ENCODE measurements at places on chromosomes 1 and 21. TPM values are rescaled to one million over a fixed set of nuclear protein-coding genes. Genes with fewer than 3 reads are reported as not detected.

- DNase-seq, result no peak
These were observed 6.3 kb downstream of the RGS5 start for GRCh38 chr1:163196449-163196787.

DNA sequence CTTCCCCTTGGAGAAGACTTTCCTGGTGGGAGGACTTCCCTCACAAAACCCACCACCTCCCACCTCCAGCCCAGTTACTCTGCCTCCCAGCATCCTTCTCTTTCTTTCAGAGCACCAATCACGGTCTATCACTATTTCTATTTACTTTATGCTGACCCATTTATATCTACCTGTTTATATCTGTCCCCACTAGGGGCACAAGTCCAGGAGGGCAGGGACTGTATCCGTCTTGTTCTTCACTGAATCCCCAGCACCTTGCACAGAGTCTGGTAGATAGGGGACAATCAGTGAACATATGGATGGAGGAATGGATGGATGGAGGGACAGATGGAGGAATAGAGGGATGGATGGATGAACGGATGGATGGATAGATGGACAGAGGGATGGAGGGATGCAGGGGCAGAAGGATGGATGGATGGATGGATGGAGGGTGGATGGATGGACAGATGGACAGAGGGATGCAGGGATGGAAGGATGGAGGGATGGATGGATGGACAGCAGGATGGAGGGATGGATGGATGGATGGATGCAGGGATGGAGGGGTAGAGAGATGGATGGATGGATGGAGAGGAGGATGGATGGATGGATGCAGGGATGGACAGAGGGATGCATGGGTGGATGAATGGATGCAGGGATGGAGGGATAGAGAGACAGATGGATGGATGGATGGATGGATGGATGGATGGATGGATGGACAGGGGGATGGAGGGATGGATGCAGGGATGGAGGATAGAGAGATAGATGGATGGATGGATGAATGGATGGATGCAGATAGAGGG, 5.5 kb downstream of the C1QB start:
- no peak for DNase-seq

GRCh38 chr1:201275253-201275666, 8.0 kb upstream of the PKP1 start:
- no peak for DNase-seq

DNA sequence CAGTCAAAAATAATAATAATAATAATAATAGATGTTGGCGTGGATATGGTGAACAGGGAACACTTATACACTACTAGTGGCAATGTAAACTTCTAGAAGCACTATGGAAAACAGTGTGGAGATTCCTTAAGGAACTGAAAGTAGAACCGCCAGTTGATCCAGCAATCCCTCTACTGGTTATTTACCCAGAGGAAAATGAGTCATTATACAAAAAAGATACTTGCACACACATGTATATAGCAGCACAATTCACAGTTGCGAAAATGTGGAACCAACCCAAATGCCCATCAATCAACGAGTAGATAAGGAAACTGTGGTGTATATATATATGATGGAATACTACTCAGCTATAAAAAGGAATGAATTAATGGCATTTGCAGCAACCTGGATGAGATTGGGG, 176.0 kb downstream of the PLPP3 start:
- DNase-seq, result no peak

GRCh38 chr1:175191659-175192058, 917 bp downstream of the KIAA0040 start:
- DNase-seq, result no peak

- no peak for DNase-seq
These were observed 79.7 kb downstream of the POFUT2 start for GRCh38 chr21:45207839-45208626.

GRCh38 chr1:69750638-69751037, 182.9 kb downstream of the LRRC7 start:
- no peak for DNase-seq

DNA sequence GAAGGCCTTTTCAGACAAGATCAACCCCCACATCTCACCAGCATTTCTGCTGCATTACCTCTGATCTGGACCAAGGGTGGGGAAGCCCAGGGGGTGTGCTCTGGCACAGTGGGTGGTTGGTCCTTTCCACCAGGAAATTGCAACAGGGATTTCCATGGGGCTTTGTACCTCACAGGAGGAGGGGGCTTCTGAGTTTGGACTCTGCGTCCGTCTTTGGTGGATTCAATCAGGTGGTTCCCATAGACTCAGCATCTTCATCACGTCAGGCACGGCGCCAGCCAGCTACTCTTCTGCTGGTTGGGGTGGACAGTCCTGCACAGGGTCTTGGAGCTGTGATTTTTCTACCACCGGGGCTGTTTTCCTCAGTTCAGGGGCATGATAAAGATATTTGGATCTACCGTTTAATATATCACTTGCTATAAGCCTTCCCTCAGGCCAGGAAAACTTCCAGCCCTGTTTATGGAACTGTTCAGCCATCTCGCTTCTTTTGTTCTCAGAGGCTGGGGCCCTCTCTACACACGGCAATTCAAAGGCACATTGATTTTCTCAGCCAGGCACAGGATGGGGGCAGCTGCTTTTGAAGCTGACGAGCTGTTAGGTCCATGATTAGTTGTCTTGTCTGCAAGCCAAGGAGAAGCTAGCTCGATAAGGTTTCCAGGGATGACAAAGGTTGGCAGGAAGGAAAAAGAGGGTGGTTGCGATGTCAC, 467.3 kb downstream of the CAMTA1 start:
- no peak for DNase-seq

DNA sequence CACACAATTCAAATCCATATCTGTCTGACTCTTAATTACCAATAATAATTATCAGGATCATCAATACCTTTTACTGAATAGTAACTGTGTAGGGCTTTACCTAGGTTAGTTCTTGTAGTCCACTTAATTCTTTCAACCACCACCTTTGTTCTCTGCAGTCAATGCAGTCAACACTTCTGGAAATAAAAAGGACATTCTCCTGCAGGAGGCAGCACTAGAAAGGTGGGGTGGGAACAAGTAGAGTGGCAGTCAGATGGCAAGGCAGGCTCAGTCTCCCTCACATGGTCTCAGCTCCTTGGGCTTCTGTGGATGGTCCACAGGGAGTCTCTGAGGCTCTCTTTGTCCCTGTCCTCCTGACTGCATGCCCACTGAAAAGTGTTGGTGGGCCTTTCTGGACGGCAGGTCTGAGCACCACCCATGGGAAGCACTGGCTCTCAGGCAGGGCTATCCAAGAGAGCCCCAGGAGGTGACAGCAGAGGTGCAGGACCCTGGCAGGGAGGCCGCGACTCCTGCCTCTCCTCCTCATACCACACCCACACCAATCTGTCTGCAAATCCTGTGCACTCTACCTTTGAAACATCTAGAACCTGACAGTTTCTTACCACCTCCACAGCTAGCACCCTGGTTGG, 237.3 kb downstream of the FOXD2 start:
- DNase-seq, result no peak

DNA sequence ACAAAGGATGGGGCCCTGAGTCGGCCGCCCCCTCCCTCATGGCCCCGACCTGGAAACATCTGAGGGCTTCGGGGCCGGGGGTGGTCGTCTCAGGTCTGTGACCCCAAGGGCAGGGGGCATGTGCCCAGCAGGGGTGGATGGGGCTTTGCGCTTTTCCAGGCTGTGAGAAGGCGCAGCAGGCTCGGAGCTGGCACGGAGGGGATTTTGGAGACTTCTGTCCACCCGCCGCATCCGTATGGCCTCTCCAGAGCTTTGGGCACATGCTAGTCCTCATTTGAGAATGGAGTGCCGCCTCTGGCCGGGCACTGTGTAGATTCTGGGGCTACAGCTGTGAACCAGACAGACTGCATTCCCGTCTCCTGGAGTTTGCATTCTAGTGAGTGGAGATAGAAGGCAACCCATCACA, 66.1 kb upstream of the WNT4 start:
- no peak for DNase-seq

DNA sequence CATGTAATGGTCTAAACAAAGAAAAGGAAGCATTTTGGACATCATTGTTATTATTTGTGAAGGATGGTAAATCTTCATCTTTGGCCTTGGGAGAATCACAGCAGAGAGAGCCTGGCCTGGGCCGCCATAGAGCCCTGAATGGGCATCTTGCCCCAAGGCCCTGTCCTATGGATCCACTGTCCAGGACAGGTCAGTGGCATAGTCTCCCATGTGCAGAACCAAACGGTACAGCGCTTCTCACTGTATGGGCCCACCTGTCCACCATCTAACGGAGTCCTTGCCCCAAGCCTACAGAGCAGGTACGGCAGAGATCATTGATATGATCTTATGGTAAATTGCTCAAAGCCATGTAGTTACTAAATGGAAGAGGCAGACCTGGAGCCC, 185.7 kb downstream of the FOXD2 start:
- no peak for DNase-seq

Gene FAM110D
- 0.82 TPM for total RNA-seq

DNA sequence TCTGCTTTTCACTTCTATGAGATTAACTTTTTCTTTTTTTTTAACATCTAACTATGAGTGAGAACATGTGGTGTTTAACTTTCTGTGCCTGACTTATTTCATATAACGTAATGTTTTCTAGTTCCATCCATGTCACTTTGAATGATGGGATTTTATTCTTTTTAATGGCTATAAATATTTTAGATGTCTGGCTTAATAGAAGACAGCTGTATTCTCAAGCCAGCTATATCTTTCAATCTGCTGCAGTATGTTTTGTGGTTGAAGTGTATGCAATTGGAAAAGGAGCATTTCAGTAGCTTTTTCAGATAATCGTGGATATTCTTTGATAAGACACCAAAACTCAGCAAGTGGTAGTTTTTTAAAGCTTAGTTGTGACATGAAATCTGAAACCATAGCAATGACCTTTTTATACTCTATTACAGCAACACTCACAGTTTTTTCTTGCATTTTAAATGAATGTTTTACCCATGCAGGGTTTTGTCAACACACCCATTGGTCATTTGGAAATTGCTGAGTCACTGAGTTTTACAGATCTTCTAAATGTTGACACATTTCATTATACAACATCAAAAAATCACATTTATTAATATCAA, 5.7 kb upstream of the SVBP start:
- DNase-seq, result no peak

Gene FLG
- total RNA-seq, result under 0.01 TPM

Gene CELA3A
- total RNA-seq, result not detected

DNA sequence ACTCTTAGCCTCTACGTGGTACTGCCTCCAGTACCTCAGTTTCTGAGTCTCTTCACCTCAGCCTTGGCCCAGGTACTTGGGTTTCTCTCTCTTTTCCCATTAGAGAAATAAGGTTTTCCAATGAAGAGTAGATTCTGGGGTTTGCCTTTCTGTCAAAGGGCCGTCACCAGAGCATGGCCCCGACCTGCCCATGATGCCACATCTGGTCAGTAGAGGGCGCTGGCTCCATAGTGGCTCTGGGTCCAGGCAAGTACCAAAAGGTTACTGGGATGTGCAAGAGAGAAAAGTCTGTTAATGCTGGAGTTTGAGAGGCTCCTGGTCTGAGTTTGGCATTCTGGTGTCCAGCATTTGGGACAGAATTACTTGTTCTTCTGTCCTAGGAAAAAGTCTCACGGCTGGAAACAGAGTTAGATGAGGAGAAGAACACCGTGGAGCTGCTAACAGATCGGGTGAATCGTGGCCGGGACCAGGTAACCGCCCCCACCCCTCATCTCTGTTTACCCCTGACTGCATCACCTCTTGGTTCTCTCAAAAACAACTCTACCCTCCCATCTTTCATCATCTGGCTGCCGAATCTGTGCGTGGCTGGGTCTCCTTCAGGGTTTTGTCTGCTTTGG, 5.3 kb upstream of the TUFT1 start:
- peak; percentile 47 for DNase-seq

DNA sequence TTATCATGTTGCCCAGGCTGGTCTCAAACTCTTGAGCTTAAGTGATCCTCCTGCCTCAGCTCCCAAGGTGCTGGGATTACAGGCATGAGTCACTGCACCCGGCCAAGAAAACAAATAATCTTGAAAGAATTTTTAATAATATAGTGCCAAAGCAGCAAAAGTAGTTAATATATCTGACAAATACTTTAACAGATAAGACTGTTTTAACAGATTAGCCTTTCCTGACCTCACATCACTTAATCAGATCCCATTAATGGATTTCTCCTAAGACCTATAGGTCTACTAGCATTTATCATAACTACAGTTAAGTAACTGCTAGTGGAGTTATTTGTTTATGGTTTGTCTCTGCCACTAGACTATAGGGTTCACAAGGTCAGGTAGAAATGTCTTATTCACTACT, 61.1 kb upstream of the HP1BP3 start:
- no peak for DNase-seq

GRCh38 chr1:85240174-85240601, 19.3 kb downstream of the C1orf52 start:
- DNase-seq, result peak; percentile 10

Gene KAZN
- 17.1 TPM for total RNA-seq

Gene AADACL3
- total RNA-seq, result not detected

- DNase-seq, result no peak
These were observed 247.0 kb downstream of the KCNT2 start for GRCh38 chr1:196361112-196361714.

Gene SRGAP2C
- total RNA-seq, result 51.0 TPM

GRCh38 chr1:113975211-113975895, 3.9 kb upstream of the OLFML3 start:
- no peak for DNase-seq

Gene HLX
- 0.82 TPM for total RNA-seq

- no peak for DNase-seq
These were observed 12.3 kb downstream of the TNFRSF1B start for GRCh38 chr1:12179111-12179519.

Data from frontal cortex (tissue), 4 donors.